ENCODE measurements at places on chromosomes 5 and 9. TPM values are rescaled to one million over a fixed set of nuclear protein-coding genes. Genes with fewer than 3 reads are reported as not detected.
A peak's percentile ranks its signal among the peaks of the same experiment; 100 is the strongest.

DNA sequence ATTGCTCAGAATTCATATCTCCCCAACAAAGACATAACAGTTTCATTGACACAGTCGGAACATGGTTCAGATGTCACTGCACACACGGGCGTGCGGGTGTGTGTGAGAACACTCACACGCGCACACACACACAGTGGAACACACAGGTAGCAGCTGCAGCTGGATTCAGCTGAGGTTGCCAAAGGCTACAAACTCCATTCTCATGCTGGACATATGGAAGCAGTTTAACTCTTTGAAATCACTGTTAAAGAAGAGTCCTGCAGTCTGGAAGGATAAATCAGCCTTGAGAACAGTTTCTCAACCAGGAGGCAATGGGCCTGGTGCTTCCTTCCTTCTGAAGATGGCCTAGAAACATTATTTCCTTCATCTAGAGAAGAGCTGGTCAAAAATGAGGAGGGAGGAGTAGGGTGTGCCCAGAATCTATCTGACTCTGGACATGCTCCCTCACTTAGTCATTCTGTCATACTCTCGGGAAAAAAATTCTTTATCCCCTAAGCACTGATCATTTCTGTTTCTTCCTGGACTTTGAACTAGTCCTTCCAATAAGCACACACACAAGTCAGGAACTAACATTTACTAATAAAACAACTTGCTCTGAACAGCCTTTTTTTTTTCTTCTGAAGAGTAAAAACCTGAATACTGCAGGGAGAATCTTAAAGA, 160.6 kb downstream of the ZDHHC21 start:
- DNase-seq = no peak
- H3K27me3 ChIP-seq = no peaks in the 10 kb centered on the region
- H3K36me3 ChIP-seq = no peaks in the 10 kb centered on the region

- no peaks in the 10 kb centered on the region for H3K27me3 ChIP-seq
- no peaks in the 10 kb centered on the region for H3K4me1 ChIP-seq
- H3K4me3 ChIP-seq = no peak overlapping the region
- no peaks in the 10 kb centered on the region for H3K36me3 ChIP-seq
Observed at GRCh38 chr5:62506659-62507460, 71.8 kb upstream of the LRRC70 start.

DNA sequence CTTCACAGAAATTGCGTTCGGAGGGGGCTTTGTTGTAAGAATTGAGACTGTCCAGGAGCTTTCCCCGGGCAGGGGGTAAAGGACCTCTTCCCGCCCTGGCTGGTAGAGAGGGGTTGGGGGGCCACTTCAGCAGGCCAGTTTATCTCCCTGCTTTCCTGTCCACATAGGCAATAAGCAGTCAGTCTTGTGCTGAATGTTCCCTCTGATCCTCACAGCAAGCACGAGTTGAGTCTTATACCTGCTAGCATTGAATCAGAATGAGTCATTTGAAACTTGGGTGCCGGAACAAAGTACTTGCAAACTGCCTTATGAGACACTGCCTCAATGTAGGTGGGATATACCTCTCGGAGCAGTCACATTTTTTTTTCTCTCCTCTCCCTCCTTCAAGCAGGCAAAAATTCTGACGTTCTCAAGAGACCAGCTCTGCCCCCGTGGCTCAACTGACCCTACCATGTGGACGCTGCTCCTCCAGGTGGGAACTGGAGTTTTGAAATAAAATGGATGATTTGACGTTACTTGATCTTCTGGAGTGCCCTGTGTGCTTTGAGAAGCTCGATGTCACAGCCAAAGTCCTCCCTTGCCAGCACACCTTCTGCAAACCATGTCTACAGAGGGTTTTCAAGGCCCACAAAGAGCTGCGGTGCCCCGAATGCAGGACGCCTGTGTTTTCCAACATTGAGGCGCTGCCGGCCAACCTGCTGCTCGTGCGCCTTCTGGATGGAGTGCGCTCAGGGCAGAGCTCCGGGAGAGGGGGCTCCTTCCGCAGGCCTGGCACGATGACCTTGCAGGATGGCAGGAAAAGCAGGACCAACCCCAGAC, 1.3 kb downstream of the SH3RF2 start:
- no peak overlapping the region for H3K27ac ChIP-seq
- no peaks in the 10 kb centered on the region for H3K36me3 ChIP-seq
- H3K27me3 ChIP-seq = no peaks in the 10 kb centered on the region
- DNase-seq = no peak
- H3K4me3 ChIP-seq = no peak overlapping the region

DNA sequence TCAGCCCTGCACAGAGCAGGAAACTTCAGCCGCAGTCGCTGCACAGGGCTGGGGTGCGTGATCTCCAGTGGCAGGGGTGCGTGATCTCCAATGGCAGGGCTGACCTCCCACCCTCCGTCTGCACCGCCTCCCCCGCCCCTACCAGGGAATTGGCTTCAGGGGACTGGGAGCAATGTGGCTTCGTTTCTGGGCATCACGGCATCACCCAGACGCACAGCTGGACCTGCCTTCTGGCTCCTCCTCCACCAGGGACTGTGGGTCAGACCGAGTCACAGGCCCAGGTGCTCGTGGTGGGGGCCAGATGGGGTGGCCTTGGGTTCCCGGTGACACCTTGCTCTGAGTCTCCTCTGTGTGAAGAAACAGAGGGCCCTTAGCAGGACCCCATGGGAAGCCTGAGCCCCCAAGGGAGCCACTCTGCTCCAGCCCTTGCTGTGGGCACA, 51.1 kb downstream of the AHRR start:
- H3K4me1 ChIP-seq = peaks cover 12% of the 10 kb centered on the region
- H3K36me3 ChIP-seq = no peaks in the 10 kb centered on the region
- DNase-seq = no peak
- no peak overlapping the region for H3K4me3 ChIP-seq
- H3K27me3 ChIP-seq = peaks cover 12% of the 10 kb centered on the region

GRCh38 chr5:132437604-132438266, 52.8 kb downstream of the IRF1 start:
- peak overlapping the region; percentile 45 for H3K27ac ChIP-seq
- H3K4me1 ChIP-seq = peaks cover 95% of the 10 kb centered on the region
- DNase-seq = peak; percentile 58
- peak overlapping the region; percentile 55 for H3K4me3 ChIP-seq
- peaks cover 3% of the 10 kb centered on the region for H3K36me3 ChIP-seq

DNA sequence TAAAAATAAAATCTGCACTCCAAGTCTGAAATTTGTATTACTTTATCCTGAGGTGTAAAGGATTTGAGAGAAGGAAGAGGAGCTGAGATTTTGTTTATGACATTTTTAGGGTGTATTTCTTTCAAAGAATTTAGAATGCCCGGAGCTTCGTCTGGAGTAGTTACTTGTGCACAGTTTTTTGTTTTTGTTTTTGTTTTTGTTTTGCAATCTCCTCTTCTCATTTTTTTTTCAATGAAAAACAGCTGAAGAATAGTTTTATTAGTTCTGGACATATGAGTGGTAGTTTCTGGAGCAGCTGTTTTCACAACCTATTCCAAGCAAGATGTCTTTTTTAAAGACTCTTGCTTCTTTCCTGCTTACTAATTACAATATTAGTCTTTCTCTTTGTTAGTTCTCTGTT, 408.2 kb upstream of the PTGER4 start:
- H3K27me3 ChIP-seq = no peaks in the 10 kb centered on the region
- H3K36me3 ChIP-seq = no peaks in the 10 kb centered on the region
- no peak for DNase-seq
- H3K27ac ChIP-seq = no peak overlapping the region
- no peak overlapping the region for H3K4me3 ChIP-seq

The NUDCD2 gene
- 31.3 TPM for total RNA-seq

GRCh38 chr5:133222979-133223378, 171.2 kb downstream of the HSPA4 start:
- H3K4me1 ChIP-seq = no peaks in the 10 kb centered on the region
- H3K27ac ChIP-seq = no peak overlapping the region
- H3K36me3 ChIP-seq = no peaks in the 10 kb centered on the region
- no peak overlapping the region for H3K4me3 ChIP-seq
- no peak for DNase-seq

GRCh38 chr5:66596636-66597182, 516 bp downstream of the MAST4 start:
- peaks cover 4% of the 10 kb centered on the region for H3K27me3 ChIP-seq
- no peak overlapping the region for H3K27ac ChIP-seq
- no peaks in the 10 kb centered on the region for H3K4me1 ChIP-seq
- no peaks in the 10 kb centered on the region for H3K36me3 ChIP-seq
- H3K4me3 ChIP-seq = no peak overlapping the region

The BSPRY gene
- total RNA-seq = 1.4 TPM

- no peak overlapping the region for H3K27ac ChIP-seq
- H3K4me3 ChIP-seq = no peak overlapping the region
- no peak for DNase-seq
- no peaks in the 10 kb centered on the region for H3K27me3 ChIP-seq
- no peaks in the 10 kb centered on the region for H3K4me1 ChIP-seq
Observed at GRCh38 chr5:29697785-29698414, 1495.6 kb upstream of the CDH6 start.

- H3K4me3 ChIP-seq = no peak overlapping the region
- DNase-seq = peak; percentile 66
- H3K4me1 ChIP-seq = peaks cover 14% of the 10 kb centered on the region
- no peaks in the 10 kb centered on the region for H3K27me3 ChIP-seq
- peak overlapping the region; percentile 26 for H3K27ac ChIP-seq
Observed at GRCh38 chr5:66171349-66172344, 27.5 kb downstream of the SREK1 start.

The TLX3 gene
- not detected for total RNA-seq

All from CD8-positive, alpha-beta memory T cell (primary cell).